Stimulated activated memory B cell treated with anti-CD40 and anti-IgM and Interleukin-4, amounts not matched to agents 10 μg/mL and 1 μg/mL and 100 μg/mL, for 72 hours (primary cell): ENCODE measurements at places on chromosomes 12 and 14.

- ATAC-seq, result no peak
These were observed 39.9 kb upstream of the G2E3 start for GRCh38 chr14:30518867-30519560.

DNA sequence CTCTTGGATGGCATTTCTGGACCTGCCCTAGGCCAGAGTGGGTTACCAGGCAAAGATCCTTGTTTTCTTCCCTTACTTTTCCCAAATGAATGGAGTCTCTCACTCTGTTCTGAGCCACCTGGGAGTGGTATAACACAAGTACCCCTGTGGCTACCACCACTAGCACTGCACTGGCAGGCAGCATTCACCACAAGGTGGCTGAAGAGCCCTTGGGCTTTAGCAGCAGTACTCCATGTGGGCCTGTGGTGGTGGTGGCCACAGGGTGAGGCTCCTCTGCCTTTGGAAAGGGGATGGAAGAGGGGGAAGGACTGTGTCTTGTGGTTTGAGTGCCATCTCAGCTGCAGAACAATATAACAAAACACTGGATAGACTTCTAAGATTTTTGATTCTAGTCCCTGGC is 38.1 kb upstream of the LMNTD1 start:
- ATAC-seq, result no peak

DNA sequence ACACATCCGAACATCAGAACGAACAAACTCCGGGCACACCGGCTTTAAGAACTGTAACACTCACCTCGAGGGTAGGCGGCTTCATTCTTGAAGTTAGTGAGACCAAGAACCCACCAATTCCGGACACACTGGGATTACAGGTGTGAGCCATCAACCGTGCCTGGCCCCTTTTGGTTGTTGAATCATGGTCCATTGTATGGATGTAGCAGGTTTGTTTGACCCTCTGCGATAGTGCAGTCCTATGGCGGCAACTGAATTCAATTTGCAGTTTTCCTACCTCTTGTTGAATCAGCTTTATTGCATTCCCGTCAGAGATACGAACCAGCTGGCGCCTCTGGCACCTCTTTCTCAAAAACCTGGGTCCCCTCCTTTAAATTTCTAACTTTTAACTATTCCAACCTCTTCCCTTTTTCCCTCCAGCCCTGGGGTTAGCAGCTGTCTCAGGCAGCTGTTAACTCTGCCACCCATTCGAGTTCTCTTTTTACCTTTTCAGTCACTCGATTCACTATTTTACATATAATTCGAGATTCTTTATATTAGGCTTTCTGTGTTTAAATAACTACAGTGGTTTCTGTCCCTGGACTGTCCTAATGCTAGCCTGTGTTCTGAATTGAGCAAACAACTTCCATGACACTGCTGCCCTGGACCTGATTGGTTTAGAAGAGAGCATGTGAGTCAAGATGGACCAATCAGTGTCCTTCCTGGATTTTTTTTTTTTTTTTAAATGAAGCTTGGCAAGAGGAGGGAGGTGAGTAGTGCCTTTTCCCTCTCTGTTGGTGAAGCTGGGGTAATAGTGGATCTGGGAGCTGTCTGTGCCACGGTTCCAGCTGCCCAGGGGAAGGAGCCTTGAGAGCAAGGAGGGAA is 261.5 kb downstream of the PCNX1 start:
- peak; percentile 54 for ATAC-seq

GRCh38 chr12:108752387-108752786 is 21.1 kb upstream of the CORO1C start:
- no peak for ATAC-seq

GRCh38 chr14:32821964-32822653 is 116.6 kb upstream of the NPAS3 start:
- no peak for ATAC-seq

- ATAC-seq, result peak; percentile 45
These were observed 27.5 kb upstream of the PLEKHG7 start for GRCh38 chr12:92675092-92675865.

GRCh38 chr12:60311940-60312339 is 716.1 kb downstream of the SLC16A7 start:
- ATAC-seq, result no peak

DNA sequence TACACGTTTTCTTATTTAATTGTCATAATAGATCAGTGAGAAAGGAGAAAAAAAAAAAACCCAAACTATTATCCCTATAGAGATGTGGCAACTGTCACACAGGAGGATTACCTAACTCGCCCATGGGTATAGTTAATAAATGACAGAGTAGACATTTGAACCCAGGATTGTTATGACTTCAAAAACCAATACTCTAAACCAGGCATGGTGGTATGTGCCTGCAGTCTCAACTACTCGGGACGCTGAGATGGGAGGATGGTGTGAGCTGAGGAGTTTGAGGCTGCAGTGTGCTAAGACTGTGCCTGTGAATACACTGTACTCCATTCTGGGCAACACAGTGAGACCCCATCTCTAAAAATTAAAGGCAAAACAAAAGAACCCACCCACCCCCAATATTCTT is 114.5 kb downstream of the DENND5B start:
- ATAC-seq, result no peak

GRCh38 chr14:103070971-103071542 is 13.0 kb upstream of the LBHD2 start:
- no peak for ATAC-seq

- ATAC-seq, result no peak
These were observed 44.8 kb upstream of the TMPO start for GRCh38 chr12:98470469-98471082.
